ENCODE measurements at places on chromosomes 1 and 21.
A peak's percentile ranks its signal among the peaks of the same experiment; 100 is the strongest.

DNA sequence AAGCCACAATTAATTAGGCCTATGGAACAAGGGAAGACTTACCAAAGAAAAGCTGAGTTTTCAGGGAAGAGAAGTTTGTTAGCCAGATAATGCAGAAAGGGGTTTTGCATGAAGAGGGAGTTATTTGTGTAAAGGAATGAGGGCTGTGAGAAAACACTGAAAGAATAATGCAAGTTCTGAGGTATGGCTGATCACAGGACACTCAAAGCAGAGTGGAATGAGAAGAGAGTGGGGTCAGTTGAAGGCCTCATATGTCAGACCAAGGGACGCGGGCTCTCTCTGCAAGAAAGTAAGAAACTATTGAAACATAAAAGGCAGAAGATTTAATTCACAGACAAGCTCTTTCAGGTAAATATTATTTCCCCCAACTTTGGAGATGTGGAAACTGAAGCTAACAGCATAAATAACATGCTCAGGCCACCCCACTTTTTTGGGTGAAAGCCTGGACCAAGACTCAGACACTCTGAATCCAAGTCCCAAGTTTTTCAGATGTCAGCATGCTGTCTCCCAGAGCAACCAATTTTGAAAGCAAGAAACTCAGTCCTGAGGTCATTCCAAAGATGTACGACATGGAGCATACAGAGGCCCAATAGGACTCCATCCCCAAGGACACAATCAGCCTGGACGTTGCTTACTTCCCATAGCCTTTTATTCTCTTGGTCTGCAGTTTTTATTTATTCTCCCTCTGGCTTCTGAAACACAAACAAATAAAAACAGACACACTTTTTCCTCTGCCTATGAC, 47.3 kb upstream of the FGGY start:
- no peak for DNase-seq

DNA sequence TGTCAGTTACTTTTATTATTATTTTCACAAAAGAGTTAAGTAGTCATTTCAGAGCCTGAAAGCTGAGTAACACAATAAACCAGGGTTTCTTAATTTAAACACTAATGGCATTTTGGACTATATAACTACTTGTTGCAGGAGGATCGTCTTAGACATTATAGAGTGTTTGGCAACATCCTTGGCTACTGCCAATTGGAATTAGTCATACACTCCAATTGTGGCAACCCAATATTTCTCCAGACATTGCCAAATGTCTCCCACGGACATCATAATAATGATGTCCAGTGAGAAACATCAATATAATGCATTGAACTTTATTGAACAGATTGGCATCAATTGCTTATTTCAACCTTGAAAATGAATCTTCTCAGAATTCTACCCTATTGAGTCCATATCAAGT, 441.9 kb upstream of the ADGRL4 start:
- DNase-seq = no peak

GRCh38 chr1:106995970-106996369, 60.5 kb upstream of the PRMT6 start:
- no peak for DNase-seq

DNA sequence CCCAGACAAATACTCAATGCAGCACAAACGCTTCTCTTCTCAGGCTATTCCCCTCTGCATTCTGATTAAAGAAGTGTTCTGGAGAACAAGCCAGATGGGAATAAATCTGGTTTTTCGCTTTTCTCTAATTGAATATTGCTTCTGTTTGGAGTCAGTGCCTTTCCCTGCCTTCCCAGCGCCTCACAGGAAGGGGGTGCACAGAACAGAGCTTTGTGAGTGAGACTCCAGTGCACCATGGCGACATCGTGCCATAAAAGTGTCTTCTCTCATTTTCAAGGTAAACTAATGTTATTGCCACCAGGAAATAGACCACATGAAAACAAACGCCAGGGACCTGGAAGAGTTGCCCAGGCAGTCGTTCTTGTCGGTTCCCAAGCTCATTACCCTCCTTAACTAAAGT, 43.6 kb upstream of the SLC45A1 start:
- peak; percentile 9 for DNase-seq

DNA sequence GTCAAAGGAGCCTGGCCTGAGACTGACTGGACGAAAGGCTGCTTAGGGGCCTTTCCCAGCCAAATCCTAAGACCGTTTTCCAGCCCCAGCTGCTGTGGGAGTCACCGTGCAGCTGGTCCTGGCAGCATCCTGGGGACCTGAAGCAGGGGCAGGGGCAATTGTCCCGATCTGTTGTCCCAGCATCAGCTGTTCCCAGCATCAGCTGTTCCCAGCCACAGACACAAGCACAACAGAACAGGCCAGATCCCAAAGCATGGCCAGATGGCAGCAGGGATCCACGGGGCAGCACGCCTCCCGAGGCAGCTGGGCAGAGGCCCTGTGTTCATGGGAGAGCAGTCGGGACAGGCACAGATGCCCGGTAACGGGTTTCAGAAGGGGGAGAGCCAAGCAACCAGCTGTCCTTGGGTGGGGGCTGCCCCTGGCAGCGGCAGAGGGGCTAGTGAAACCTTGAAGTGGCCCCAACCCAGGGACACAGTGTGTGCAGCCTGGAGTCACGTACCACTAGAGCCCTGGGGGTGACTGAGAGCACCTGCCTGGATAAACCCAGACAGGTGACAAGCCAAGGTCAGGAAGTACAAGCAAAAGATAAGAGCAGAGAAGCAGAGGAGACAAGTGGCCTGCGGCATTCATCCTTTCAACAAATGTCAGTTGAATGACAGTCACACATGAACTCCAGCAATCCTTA, 13.3 kb downstream of the CELA2B start:
- DNase-seq = no peak

DNA sequence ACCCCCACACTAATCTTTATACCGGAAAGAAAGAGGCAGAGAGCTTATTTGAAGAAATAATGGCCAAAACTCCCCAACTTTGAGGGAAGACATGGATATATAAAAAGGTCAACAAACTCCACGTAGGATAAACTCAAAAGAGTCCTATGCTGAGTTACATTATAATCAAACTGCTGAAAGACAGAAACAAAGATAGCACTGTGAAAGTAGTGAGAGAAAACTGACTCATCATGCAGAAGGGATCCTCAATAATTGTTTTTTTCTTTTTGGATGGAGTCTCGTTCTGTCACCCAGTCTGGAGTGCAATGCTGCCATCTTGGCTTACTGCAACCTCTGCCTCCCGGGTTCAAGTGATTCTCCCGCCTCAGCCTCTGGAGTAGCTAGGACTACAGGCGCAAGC, 48.5 kb upstream of the TTC39A start:
- no peak for DNase-seq

GRCh38 chr1:223250632-223251015, 107.6 kb upstream of the TLR5 start:
- no peak for DNase-seq

- DNase-seq = peak; percentile 90
Measured at GRCh38 chr21:39863111-39863510, 4.1 kb upstream of the PCP4 start.

DNA sequence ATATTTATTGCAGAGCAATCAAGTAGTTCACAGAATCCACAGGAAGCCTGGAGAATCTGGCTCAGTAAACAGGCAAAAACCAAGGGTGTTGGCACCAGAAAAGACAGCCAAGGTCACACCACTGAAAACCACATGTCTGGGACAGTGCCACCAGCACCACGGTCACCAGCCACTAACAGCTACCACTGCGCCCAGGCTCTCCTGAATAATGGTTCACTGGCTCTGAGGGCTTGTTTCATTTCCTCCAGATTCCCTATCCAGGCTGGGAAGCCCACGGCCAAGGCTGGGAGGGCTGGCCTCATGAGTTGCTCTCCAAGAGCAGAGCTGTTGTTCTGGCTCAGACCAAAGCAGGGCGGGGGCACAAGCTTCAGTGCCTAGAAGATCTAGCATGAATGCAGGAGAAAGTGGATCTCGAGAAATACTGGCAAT, 54.5 kb upstream of the PTGFRN start:
- DNase-seq = peak; percentile 54

DNA sequence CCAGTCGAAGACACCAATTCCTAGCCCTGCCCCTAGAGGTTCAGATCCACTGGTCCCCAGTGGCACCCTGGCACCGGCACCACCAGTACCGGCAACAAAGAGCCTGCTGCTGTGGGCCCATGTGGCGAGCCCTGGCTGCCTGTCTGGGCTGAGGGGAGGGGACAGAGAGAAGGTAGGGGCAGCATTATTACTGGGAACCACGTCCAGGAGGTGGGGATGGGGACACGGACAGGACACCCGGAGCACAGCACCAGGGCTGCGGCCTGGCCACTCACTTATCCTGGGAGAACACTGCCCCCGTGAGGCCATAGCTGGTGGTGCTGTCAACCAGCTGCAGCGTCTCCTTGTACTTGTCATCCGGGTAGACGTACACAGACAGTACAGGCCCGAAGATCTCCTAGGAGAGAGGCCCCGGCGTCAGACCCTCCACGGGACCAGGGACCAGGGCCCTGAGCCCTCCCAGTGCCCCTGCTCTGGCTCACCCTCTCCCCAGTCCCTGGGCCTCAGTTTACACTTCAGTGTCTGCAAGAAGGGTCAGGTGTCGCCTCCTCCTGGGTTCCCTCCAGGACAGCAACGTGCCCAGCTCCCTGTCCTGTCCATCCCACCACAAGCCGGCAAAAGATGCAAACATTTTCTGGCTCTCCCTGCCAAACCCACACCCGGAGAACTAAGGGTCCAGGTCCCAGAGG, 15.8 kb upstream of the TAS1R2 start:
- DNase-seq = peak; percentile 41

- DNase-seq = no peak
Measured at GRCh38 chr1:206029484-206029883, 5.8 kb upstream of the CTSE start.

DNA sequence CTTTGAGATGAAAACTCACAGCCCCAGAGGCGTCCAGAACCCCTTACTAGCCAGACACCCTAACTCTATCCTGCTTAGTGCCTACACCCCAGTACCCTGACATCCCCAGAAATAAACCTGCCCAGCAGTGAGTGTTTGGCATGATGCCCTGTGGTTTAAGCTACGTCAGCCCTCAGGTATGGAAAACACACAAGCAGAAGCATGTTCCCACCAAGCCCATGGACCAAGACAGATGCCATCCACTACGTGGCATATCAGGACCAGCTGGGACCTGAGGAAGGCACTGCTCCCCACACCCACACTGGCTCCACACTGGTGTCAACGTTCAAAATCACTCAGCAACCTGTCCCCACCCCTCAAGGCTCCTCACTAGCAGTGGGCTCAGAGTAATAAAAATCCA, 116.4 kb downstream of the SYT2 start:
- DNase-seq = no peak

GRCh38 chr1:15299179-15299578, 52.2 kb downstream of the FHAD1 start:
- no peak for DNase-seq

- no peak for DNase-seq
Measured at GRCh38 chr1:197740992-197741391, 34.3 kb downstream of the DENND1B start.

DNA sequence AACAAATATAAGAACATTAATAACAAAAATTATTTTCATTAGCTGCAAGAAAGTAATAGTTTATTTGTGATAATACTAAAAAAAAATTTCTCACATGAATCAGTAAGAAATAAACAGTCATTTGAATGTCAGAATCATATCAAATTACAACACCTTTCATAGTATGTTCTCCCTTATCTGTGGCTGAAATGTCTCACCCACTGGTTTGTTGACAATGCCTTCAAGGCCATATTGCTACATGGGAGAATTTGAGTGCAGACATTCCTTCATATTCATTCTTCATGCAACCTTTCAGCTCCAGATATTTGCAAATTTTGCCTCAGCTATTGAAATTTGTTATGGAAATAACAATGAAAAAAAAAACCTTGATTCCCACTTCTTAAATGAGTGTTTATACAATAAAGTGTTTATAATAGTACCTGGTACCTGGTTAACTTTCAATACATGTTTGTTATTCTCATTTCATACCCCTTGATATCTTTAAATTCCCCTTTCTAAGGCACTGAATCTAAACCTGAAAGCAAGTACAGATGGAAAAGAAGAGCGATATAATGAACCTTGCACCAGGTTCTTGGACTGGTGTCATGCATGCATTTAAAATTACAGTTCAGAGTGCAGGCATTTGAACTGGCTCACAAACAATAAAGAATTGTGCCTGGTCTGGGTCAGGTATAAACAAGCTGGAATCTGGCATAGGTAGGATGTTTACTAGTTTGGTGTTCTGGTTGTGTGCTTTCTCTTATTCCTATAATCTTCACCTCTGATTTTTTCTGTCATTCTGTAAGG, 242.2 kb upstream of the ADGRL2 start:
- no peak for DNase-seq

GRCh38 chr1:59041646-59042277, 255.1 kb upstream of the FGGY start:
- no peak for DNase-seq

DNA sequence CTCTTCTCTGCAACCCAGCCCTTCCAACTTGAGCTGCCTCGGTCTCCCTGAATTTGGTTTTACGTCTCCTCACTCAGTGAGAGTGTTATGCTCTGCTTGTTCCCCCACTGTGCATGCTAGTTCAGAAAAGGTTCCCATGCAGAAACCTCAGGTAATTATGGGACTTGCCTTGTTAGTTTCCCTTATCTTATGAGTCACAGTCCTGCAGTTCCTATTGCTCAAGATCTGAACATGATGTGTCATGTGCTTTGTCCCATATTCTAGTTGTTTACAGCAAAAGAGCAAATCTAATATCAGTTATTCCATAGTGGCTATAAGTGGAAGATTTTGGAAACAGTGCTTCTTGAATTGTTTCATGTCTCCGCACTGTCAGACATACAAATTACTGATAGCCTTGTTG, 74.4 kb downstream of the DUSP10 start:
- DNase-seq = no peak

DNA sequence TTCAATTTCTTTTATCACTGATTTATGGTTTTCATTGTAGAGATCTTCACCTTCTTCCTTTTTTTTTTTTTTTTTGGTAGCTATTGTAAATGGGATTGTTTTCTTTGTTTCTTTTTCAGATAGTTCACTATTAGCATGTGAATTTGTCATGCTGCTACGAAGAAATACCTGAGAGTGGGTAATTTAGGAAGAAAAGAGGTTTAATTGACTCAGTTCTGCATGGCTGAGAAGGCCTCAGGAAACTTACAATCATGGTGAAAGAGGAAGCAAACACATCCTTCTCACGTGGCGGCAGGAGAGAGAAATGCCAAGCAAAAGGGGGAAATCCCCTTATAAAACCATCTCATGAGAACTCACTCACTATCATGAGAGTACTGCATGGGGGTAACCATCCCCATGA, 66.4 kb downstream of the DAB1 start:
- DNase-seq = no peak

GRCh38 chr21:42518626-42519025, 5.0 kb downstream of the SLC37A1 start:
- no peak for DNase-seq

DNA sequence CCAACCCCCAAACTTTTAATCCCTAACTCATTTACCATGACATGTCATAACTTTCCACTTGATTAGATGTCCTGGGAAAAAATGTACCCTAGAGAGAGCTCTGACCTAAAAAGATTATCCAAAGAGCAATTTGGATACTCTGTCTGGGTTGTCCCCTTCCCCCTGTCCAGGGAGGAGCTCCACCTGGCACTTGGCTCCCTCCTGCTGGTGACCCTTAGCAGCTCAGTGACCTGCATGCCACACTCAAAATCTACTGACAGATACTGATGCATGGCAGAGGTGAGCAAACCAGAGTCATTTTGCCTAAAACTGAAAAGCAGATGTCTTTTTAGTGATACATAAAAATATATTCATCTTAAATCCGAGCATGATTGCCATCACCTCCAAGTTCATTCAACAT, 442.3 kb upstream of the CHRM3 start:
- DNase-seq = no peak

GRCh38 chr1:225655509-225656258, 2.8 kb upstream of the ENAH start:
- DNase-seq = no peak
